ENCODE measurements at places on chromosomes 4 and X. TPM values are rescaled to one million over a fixed set of nuclear protein-coding genes. Genes with fewer than 3 reads are reported as not detected.

VGLL1 gene
- 1.6 TPM for total RNA-seq

HTR2C gene
- not detected for total RNA-seq

DNA sequence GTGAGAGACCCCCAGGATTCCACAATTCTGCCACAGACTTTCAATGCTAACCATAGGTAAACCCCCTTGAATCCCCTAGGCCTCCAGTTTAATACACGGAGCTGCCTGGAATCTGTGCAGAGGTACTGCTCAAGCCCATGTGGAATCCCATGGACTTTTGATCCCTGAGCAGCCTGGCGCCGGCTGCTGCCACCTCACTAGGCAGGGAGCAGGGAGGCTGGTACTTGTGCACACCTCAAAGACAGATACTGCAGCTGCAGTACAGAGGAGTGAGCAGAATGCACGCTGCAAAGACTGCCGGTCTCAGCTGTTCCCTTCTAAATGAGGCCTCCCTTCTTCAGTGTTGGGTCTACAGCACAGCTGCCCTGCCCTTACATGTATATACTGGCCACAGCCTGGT, 79.4 kb downstream of the RPS6KA6 start:
- no peak for DNase-seq
- no peaks in the 10 kb centered on the region for H3K4me1 ChIP-seq

DNA sequence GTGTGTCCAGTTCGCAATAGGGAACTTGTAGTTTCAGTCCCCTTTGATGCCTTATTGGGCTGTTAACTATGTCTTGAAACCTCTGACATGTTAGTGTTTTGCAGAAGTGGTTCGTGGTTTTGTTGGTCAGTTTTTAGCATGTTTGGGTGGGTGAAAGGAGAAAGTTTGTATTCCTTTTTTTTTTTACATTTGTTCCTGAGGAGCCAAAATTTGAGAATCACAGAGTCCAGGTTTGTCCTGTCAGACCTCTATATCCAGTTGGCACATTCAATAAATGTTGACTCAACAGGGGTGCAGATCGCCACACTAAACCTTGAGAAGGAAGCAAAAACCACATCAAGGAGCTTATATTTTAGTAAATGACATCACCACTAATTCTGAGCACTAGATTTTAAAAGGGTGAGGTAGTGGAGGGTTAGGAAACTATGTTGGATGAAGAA, 26.2 kb downstream of the DLG3 start:
- no peak for DNase-seq
- H3K27ac ChIP-seq, result no peak overlapping the region
- H3K4me1 ChIP-seq, result no peaks in the 10 kb centered on the region
- no peaks in the 10 kb centered on the region for H3K36me3 ChIP-seq
- no peak overlapping the region for H3K4me3 ChIP-seq

DNA sequence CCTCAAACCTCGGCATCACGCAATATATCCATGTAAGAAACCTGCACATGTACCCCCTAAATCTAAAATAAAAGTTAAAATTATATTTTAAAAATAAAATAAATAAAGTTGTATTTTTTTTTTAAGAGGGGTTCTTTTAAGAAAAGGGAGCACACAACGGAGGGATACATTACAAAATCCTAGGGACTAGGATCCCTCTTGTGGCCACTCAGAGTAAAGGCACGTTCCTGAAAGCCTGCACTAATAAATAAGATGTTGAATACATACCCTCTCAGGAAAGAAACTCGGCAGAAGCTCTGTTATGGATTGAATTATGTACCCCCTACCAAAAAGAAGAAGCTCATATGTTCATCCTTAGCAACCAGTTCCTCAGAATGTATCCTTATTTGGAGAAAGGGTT, 50.9 kb upstream of the PRDX4 start:
- H3K27ac ChIP-seq, result no peak overlapping the region
- no peak for DNase-seq
- no peaks in the 10 kb centered on the region for H3K36me3 ChIP-seq

DNA sequence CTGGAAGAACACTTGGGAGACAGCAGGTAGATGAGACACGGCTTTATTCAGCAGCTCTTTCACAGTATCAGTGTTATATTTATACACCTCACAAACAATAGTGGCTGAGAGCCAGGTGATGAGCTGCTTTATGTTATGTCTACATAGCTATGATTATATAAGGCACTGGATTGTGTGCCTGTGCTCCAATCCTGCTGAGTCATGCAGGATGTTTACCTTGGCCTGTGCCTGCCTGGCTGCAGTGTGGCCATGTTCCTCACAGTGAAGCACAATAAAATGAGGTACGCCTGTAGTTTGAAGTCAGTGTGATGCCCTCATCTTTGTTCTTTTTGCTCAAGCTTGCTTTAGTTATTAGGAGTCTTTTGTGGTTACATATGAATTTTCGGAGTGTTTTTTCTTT, 31.3 kb downstream of the CXCL13 start:
- no peak for DNase-seq
- no peaks in the 10 kb centered on the region for H3K27me3 ChIP-seq
- H3K27ac ChIP-seq, result no peak overlapping the region
- H3K4me3 ChIP-seq, result no peak overlapping the region
